GM23248 (cell line): ENCODE measurements at places on chromosomes 11 and 22. TPM values are rescaled to one million over a fixed set of nuclear protein-coding genes. Genes with fewer than 3 reads are reported as not detected.
A peak's percentile ranks its signal among the peaks of the same experiment; 100 is the strongest.

The MS4A6A gene
- polyA plus RNA-seq = not detected in 2 replicates

The SMIM35 gene
- not detected in 2 replicates for polyA plus RNA-seq

- no peak for DNase-seq
Measured at GRCh38 chr22:45768490-45768889, 96.9 kb downstream of the ATXN10 start.

The RFPL2 gene
- polyA plus RNA-seq = not detected in 2 replicates

DNA sequence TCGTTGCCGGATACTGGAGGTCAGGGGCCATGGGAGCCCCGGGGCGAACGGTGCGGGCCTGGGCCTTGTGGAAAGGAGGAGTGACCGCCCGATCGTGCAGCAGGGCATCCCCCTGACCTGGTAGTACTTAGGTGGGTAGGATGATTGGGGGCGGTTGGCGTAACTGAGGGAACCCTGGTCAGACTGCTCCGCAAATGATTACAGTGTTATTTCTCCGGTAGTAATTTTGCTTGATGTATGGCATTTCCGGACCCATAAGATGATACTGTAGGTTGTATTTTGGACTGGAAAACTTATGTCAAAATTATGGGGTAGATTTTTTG, 762 bp downstream of the MTMR3 start:
- DNase-seq = no peak

- no peak for DNase-seq
Measured at GRCh38 chr11:26186389-26186788, 145.5 kb upstream of the ANO3 start.

GRCh38 chr11:124519850-124520549, 23.5 kb downstream of the OR8B12 start:
- DNase-seq = no peak

DNA sequence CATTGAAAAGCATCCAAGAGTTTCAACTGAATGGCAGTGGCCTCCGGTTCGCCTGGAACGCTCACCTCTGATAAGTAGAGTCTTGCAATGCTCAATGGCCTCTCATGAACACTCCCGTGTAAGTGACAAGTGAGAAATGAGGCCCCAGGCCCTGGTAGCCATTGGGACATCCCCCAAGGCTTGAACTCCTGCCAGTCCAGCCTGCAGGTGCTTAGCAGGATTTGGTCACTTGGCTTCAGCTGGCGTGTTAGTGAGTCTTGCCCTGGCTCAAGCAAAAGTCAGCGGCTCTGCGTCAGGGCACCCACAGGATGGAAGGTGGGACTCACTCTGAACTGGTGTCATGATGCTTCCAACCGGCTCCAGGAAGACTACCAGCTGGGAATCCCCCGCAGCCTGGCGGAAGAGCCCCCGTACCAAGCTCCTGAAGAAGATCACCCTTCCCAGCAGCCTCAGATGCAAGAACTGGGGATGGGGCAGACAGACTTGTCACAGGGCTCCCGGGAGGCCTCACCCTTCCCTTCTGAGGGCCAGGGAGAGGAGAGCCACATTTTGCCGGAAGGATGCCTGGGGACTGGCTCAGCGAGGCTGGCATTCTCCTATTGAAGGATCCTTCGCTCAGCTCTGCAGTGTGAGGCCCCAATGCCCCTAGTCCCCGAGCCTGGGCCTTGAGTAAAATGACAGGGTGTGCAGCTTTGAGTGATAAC, 19.3 kb downstream of the MB start:
- no peak for DNase-seq

GRCh38 chr11:66593303-66593635, 284 bp downstream of the CCS start:
- peak; percentile 33 for DNase-seq

DNA sequence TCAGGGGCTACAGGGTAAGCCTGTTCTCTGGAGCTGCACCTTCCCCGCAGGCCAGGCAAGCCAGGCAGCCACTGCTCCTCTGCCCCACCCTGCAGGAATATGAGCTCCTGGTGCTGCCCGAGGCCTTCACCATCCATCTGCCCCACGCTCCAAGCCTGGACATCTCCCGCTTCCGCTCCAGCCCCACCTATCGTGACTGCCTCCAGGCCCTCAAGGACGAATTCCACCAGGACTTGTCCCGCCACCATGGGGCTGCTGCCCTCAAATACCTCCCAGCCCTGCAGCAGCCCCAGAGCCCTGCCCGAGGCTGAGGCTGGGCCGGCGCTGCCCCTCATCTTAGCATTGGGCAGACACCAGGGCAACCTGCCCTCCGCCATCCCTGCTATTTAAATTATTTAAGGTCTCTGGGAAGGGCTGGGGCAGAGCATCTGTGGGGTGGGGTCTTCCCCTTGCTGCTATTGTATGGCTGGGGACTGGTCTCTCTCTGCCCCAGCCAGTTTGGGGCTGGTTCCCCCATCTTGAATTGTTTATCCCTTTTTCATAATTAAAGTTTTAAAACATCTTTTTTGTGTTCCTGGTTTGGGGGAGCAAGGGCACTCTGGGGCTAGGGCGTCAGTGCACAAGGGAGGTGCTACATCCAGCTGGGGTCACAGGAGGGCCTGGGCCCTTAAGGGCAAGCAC, 6.2 kb downstream of the LARGE2 start:
- DNase-seq = no peak

GRCh38 chr11:47241841-47242301, 6.7 kb downstream of the ACP2 start:
- peak; percentile 91 for DNase-seq
